ENCODE measurements at places on chromosomes 1 and 21.

DNA sequence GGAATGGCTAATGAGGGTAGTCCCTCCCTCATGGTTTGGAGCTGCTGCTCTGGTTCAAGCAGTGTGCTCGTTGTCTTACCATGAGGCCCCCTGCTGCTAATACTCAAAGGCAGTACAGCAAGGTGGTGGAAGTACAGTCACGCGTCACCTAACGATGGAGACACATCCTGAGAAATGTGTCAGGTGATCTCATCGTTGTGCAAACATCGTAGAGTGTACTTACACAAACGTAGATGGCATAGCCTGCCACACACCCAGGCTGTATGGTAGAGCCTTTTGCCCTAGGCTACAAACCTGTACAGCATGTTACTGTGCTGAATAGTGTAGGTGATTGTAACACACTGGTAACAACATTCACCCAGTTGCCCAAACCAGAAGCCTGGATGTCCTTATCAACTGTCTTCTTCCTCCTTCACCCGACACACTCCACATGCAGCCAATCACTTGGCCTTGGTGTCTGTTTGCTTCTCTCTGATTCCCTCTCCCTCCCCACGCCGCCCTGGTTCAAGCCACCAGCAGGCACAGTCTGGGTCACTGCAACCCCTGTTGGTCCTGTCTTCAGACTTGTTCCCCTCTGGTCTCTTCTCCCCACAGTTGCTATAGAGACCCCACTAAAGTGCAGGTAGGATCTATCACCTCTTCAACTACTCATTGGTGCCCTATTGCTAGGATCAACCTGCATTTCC lies 6.0 kb upstream of the KCNA2 start:
- DNase-seq: no peak

GRCh38 chr21:26449161-26449560 lies 123.9 kb downstream of the CYYR1 start:
- DNase-seq: no peak

DNA sequence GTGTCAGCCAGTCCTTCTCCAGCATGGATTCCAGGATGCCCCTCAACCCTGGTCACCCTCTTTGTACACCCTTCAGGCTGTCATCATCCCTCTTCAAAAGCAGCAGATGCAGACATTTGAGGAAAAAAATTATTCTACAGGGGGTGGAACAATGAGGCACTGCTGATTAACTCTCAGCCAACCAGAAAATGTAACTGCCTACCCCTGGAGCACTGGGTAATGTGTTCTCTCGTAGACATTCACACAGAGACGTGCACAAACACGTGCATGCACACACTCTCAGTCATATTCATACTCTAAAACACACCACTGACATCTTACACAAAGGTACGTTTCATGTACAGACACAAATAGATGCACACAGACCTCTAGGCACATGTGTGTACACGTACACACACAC lies 175.4 kb downstream of the TRABD2B start:
- no peak for DNase-seq

GRCh38 chr1:84541679-84542078 lies 32.6 kb downstream of the CTBS start:
- no peak for DNase-seq

GRCh38 chr1:81155131-81155530 lies 645.6 kb upstream of the ADGRL2 start:
- DNase-seq: no peak

DNA sequence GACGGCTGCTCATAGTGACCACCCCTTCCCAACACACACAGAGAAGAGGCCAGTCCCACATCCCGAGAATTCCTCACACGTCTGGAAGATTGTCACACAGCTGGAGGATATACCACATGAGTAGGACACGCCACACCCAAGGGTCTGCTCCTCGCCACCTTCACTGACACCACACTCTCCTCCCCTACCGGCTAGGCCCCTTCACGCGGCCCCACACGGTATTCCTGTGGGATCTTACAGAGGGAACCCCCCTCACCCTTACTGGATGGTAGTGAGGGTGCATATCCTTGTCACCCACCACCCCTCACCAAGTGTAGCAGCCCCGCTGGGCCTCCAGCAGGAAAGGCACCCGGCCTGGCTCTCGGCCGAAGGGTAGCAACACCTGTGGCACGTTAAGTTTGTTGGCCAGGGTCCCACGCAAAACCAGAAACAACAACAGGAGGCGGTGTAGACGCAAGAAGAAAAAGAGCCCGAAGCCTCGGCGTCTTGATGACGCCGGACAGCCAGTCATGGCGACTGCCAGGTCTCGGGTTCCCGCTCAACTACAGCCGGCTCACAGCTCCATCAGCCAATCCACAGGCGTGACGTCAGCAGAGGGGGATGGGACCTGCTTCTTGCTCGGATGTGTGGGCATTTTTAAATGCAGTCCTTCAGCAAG lies at the start of gene NUP210L:
NUP210L (minus strand) TSS at position 540 of the 658 bp plus-strand sequence.
- DNase-seq: no peak

GRCh38 chr1:109369167-109369746 lies 28.5 kb downstream of the SORT1 start:
- DNase-seq: no peak

DNA sequence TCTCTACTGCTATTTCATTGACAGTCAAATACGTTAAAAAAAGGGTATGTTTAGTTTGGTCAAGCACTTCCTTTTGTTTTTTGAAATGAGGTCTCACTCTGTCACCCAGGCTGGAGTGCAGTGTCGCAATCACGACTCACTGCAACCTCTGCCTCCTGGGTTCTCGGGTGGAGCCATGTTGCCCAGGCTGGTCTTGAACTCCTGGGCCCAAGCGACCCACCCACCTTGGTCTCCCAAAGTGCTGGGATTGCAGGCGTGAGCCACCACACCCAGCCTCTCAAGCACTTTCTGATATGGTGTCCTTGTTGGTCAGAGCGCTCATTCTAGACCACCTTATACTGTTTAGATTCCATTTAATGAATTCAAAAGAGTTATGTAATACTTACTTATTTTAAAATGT lies 20.9 kb upstream of the RHBDL2 start:
- DNase-seq: no peak

GRCh38 chr1:218444588-218444987 lies 99.5 kb downstream of the TGFB2 start:
- no peak for DNase-seq

GRCh38 chr21:15171546-15171945 lies 106.7 kb upstream of the NRIP1 start:
- no peak for DNase-seq

DNA sequence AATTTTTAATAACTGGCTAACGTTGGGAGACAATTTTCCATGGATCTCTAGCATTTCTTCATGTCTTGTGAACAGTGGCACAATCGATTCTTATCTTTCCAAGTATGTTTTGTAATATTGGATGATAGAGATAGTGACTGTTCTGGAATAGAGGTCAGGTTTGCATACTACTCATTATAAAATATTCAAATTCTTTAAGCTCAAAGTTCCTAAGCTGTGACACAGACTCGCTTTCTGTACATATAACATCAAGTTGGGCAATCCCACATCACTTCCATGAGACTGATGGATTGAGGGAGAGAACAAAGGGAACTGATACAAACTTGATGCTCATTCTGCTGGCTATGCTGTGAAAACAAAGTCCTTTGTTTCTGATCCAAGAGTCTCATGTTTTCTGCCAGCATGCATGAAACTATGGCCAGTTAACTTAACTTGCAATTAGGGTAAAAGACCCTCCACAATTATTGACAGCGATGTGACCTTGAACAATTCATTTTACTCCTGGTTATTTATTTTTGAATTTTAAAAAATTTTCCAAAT lies 392.4 kb downstream of the TTLL7 start:
- DNase-seq: no peak

DNA sequence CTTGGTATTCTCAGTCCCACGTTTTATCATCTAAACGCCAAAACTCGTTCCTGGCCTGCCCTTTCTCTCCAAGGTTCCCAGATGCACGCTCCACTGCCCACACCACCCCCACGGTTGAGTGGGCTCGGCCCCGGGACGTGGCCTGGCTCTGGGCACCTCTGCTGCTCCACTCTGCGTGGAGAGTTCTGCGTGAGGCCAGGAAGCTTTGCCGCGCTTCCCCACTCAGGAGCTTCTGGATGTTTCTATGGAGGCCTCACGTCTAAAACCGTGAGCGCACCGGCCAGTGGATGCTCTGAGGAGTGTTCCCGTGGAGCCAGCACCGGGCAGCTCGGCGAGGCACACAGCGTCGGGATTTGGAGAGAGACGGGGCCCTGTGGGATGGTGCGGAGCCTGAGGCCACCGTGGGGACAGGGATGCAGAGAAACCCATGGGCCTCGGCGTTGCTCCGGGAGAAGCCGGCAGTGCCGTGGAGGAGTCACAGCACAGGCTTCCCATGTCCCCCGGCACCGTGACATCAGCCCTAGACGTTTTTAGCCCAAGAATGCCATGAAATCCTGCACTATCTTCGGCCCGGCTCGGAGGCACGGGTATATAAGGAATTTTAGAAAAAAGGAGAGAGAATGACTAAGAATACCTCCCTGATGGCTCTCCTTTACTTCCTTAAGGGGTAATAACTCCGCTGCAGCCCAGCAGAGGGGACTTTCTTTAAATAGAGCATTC lies 125.9 kb downstream of the PRDM16 start:
- no peak for DNase-seq

GRCh38 chr1:193321242-193321840 lies 134.9 kb upstream of the B3GALT2 start:
- DNase-seq: no peak
